Vagina (tissue), 2 donors: ENCODE measurements at places on chromosomes 5 and 9.

- DNase-seq: no peak
These were observed 114.5 kb upstream of the CDH6 start for GRCh38 chr5:31078956-31079355.

GRCh38 chr9:86061972-86062739 is 37.2 kb downstream of the GOLM1 start:
- no peak for DNase-seq

GRCh38 chr5:123807177-123807945 is 295.4 kb downstream of the CSNK1G3 start:
- DNase-seq: no peak

DNA sequence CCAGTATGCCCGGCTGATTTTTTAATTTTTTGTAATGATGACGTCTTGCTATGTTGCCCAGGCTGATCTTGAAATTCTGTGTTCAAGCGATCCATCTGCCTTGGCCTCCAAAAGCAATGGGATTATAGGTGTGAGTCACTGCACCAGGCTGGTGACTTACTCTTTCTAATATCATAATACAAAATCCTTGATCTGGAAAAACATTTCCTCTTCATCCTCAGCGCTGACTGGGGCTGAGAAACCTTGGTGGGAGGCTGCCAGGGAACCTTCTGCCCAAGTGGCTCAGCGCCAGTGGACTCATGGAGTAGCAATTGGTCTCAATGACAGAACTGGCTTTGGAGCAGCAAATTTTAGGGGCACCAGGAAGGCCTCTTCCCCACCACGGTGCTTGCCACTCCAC is 17.5 kb upstream of the SEMA4D start:
- DNase-seq: no peak

DNA sequence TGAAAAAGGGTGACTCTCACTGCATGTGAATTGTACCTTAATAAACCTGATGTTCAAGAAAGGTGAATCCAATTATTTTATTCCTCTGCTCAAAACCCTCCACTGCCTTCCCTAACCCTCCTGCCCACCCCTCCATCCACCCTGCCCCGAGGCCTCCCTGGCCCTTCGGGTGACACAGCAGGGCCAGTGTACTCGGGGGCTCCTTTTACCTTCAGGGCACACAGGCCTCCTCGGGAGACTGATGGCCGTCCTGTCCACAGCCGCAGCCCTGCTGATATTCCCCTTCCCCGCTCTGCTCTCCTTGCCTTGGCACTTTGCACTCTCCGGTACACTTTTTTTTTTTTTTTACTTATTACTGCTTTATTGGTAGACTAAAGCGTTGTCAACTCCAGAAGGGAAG is 234.0 kb downstream of the CACNA1B start:
- peak; percentile 44 for DNase-seq

DNA sequence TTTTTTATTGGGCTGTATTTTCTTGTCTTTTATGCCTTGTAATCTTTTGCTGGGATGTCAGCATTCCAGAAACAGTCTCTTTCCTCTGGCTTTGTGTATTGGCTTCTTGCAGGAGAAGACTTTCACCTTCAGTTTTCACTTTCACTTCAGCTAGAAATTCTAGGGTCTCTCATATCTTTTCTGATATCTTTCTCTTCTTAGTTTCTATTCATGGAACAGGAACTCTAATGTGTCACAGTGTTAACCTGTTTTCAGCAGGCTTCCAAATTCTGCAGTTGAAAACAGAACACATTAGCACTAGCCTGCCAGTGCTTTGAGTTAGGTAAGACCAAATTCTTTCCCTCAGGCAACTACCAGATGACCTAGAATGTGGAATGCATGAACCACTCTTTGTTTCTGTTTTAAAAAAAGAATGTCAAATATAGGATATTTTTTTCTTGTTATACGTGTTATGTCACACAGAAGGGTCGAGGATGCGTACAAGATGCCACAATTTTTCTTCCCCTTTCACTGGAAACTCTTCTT is 164.7 kb downstream of the TUSC1 start:
- no peak for DNase-seq

DNA sequence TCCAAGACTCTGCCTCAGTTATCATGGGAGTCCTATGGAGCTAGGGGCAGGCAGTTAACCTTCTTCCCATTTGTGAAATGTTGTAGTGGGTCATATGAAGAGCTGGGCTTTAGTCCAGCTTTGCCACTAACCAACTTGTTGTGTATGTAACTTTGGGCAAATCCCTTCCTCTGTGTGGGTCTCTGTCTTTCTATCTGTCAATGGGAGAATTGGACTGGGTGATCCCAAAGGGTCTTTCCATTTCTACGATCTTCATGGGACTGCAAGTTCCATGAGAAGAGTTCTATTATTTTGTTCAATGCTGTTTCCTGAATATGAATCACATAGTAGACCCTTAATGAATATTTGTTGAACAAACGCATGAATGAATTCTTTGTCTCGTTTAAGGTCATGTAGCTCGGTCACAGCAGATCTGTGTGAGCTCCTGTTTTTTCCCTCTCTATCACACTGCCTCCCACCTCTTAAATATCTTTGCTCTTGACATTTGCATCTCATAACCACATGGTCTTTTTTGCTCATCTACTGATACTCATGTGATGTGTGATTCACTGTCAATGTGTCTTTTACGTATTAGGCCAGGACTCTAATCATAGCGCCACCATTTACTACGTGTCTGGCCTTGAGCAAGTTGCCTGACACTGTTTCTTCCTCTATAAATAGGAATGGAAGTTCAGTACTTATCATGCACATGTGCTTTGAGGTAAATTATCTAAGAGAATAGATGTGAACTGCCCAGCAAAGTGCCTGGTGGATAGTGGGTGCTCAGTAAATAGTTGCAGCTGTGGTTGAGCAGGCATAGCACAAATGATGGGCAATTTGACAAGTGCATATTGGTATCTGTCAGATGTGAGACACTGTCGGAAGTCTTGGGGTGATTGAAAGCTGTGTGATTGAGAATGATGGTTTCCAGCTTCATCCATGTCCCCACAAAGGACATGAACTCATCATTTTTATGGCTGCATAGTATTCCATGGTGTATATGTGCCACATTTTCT is 37.4 kb downstream of the PTTG1 start:
- no peak for DNase-seq

GRCh38 chr5:178290376-178290775 is 57.8 kb upstream of the PHYKPL start:
- no peak for DNase-seq

DNA sequence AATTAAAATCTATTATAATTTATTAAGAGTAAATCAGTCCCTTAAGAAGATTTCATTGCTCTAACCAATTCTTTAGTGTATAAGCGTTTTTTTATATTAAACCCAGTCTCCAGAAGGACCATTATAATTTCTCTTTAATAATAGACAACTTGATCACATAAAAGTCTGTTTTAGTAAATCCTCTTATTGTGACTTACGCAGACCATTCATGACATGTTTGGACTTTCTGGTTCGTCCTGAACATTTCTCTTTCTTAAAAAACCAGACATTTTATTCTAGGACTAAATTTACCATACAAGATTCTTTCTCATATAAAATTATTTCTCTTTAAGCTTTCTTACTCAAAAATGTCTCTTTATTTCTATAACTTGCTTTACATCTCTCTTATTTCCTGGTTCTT is 196.2 kb upstream of the RAI14 start:
- DNase-seq: no peak

DNA sequence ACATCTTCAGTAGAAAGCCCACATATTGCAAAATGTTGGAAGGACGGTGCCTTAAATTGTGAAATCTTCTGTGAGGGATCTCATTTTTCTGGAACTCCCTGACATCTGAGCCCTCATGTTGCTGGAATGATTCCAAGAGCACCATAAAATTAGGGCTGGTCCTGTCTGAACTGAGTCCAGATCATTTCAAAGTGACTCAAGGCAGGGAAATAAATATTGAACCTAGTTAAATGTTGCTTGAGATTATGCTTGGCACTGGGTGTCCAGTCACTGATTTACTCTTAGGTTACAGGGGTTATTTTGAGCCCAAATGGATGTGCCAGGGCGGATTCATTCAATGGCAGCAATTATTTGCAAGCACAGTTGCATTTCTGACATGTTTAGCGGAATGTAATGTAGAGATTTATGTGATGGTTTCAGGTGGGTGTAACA is 437.0 kb downstream of the PIK3R1 start:
- DNase-seq: no peak

DNA sequence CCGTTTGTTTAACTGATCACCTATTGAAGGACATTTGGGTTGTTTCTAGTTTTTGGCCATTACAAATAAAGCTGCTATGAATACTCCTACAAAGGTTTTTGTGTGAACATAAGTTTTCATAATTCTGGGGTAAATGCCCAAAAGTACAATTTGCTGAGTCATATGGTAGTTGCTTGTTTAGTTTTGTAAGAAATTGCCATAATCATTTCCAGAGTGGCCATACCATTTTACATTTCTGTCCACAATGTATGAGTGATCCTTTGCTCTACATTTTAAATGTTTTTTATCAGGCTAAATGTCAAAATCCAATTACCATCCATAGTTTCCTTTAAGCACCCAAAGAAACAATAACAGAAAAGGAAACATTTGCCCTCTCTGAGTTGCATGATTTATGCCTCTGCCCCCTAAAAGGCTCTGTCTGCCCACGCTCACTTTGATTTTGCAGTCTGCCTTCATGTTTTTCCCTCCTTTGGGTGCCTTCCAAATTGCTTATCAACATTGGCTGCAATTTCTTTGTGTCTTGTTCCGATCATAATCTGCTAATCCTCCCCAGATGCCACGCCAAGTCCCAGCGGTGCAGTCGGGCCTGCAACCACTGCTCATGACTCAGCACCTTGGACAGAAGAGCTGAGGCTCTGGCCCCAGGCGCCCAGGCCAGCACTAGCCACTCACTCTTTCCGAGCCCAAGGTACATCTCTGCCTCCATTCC is 339.2 kb downstream of the PIK3R1 start:
- DNase-seq: no peak

DNA sequence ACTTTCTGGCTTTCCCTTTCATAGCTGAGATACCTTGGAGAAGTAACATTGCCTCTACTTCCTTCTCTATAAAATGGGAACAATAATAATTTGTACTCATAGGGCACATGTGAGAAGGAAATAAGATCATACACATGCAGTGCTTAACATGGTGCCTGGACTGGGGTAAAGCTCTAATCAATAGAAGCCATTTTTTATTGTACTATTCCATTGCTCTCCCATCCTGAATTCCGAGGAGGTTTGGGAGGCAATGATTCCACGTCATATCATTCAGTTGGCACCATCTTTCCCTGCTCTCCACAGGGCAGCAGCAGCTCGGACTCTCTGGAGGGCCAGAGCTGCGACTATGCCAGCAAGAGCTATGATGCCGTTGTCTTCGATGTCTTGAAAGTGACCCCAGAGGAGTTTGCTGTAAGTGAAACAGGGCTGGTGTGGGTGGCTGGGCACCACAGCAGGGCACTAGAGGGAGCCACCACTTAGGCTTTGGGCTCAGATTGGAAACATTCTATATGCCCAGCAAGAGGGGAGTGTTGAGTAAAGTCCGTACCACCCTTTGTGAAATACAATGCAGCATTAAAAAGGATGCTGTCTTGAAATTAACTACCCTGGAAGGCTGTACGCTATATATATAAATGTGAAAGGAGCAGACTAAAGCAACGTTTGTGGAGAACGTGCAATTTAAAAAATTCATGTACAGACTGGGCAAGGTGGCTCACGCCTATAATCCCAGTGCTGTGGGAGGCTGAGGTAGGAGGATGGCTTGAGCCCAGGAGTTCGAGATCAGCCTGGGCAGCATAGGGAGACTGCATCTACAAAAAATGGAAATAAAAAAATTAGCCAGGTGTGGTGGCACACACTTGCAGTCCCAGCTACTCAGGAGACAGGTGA is 51.2 kb downstream of the RALGPS1 start:
- no peak for DNase-seq

- no peak for DNase-seq
These were observed 4.8 kb downstream of the PLK2 start for GRCh38 chr5:58455066-58455465.
